Esophagus muscularis mucosa (tissue), 4 donors: ENCODE measurements at places on chromosomes 5 and 9. TPM values are rescaled to one million over a fixed set of nuclear protein-coding genes. Genes with fewer than 3 reads are reported as not detected.

DNA sequence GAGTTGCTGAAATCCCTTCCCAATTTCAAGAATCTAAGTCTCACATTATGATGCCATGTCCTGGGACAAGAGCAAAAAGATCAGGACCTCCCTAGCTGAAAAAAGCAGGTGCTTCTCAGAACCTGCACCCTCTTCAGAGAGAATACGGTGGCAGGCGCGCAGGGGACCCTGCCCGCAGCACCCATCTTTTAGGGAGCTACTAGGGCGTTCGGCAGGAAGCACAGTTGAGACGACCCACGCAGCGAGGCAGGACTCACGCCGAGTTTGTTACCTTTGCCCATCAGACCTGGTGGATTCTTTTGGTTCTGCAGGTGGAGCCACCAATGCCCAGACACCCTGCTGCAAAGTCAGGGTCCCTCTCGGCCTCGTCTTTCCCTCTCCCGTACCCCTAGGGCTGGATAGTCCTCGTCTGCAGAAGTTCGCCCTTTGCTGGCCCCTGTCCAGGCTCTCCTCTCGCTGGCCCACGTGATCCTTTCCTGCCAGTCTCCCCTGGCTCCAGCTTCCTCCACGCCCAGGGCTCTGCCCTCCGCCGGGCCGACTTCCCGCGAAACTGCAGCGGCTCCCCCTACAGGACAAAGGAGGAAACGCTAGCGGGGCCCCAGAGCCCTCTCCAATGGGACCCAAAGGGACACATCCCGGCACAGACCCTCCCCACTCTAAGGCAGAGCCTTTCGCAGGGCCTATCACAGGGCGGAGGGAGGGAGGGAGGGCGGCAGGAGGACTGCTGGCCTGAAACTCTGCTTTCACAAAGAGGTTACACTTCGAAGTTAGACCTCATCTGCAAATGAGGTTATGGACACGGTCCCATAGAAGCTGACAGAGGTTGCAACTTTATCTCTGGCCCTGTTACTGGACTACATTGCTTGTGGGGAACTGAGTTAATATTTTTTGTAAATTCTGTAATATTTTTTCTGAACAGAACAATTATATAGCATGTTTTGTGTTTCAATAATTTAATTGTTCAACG is 28.8 kb downstream of the TMEM174 start:
- H3K4me1 ChIP-seq: peaks cover 7% of the 10 kb centered on the region
- DNase-seq: peak; percentile 91
- H3K27ac ChIP-seq: no peak overlapping the region
- no peaks in the 10 kb centered on the region for H3K36me3 ChIP-seq

GRCh38 chr9:27198190-27198589 is 89.2 kb downstream of the TEK start:
- no peaks in the 10 kb centered on the region for H3K27me3 ChIP-seq
- H3K27ac ChIP-seq: no peak overlapping the region
- DNase-seq: peak; percentile 57
- H3K36me3 ChIP-seq: peaks cover 17% of the 10 kb centered on the region

GRCh38 chr9:122463828-122464632 is 13.7 kb downstream of the OR1J1 start:
- H3K36me3 ChIP-seq: no peaks in the 10 kb centered on the region
- H3K4me3 ChIP-seq: peak overlapping the region; percentile 56
- no peak for DNase-seq
- no peaks in the 10 kb centered on the region for H3K27me3 ChIP-seq

The ANGPTL2 gene
- total RNA-seq: 48.7 TPM

GRCh38 chr9:135575995-135576631 is 14.6 kb downstream of the PAEP start:
- peaks cover 4% of the 10 kb centered on the region for H3K27me3 ChIP-seq
- H3K4me1 ChIP-seq: no peaks in the 10 kb centered on the region
- H3K36me3 ChIP-seq: no peaks in the 10 kb centered on the region
- no peak overlapping the region for H3K4me3 ChIP-seq

DNA sequence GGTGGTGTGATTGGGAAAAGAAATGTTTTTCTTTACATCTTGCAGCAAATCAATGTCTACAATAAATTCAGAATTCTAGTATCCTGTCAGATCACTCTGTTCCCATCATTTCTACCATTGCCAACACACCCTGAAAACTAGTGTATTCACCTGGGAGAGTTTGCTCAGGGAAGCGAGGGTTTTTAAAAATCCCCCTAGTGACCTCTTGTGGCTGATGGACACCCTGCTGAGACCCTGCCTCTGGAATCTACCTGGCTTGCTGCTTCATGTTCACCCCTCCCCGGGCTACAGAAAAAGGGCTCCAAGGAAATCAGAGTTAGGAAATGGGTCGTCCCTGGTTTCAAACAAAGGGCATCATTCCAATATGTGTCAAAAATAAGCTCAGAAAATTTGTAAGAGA is 21.4 kb upstream of the ALDOB start:
- no peak overlapping the region for H3K4me3 ChIP-seq
- no peaks in the 10 kb centered on the region for H3K4me1 ChIP-seq
- no peaks in the 10 kb centered on the region for H3K36me3 ChIP-seq
- no peak overlapping the region for H3K27ac ChIP-seq
- H3K27me3 ChIP-seq: no peaks in the 10 kb centered on the region

DNA sequence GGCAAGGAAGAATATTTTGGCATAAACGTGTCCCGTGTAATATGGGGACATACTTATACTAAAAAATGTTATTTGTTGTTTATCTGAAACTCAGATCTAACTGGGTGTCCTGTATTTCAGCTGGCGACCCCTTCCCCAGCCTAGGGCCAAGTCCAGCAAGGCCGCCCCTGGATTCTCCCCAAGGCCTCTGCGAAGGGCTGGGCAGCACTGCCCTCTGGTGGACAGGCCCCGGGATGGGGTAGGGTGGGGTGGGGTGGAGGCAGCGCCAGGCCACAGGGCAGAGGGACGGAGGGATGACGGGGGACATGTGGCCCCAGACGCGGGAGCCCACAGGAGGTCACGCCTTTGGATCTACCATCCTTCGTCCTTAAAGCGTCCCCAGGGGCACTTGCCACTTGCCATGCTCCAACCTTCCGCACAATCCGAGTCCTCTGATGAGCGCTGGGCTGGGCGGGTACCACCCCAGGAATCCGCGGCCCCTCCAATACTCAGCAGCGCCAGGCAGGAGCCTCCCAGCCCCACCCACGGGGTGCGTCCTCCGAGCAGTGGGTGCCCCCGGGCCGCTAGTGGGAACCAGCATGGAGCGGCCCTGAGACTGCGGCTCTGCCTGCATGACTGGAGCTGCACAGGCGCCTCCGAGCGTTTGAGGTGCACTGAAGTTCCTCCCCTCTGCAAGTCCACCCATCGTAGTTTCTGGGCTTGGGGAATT is 7.1 kb upstream of the AGPAT2 start:
- peaks cover 28% of the 10 kb centered on the region for H3K4me1 ChIP-seq
- H3K4me3 ChIP-seq: no peak overlapping the region
- no peaks in the 10 kb centered on the region for H3K36me3 ChIP-seq

DNA sequence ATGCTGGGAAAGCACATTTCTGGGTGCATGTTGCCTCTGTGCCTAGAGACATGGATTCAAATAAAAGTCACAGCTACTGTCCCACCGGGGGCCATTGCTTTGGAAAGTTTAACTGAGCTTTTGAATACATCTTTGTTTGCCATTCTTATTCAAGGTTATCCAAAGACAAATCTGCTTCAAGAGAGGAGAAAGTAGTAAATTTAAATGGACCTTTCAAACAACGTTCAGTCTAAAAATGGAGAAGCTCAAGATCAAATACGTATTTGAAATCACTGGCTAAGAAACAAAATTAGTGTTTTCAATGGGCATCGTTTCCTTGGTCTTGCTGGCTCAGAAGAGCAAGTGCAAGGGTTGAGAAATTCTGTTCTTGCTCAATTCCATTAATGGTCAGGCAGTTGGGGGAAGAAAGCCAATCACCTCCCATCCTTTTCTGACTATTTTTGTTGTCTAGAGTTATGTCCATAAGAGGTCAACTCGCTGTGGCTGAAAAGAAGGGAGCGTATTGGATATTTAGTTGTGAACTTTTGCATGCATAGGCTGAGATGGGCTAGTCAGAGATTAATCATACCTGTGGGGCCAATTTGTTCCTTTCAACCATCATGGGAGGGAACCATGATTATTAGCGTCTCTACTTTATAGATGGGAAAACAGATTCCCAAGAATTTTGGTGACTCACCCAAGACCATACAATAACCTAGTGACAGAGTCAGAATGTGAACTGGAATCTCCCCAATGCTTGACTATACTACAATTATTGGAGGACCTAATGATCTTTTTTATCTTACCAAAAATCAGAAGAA is 276.2 kb upstream of the TNC start:
- no peak overlapping the region for H3K4me3 ChIP-seq
- peaks cover 12% of the 10 kb centered on the region for H3K4me1 ChIP-seq
- no peak overlapping the region for H3K27ac ChIP-seq
- no peaks in the 10 kb centered on the region for H3K27me3 ChIP-seq
- H3K36me3 ChIP-seq: no peaks in the 10 kb centered on the region

The SLC6A3 gene
- not detected for total RNA-seq

The HAVCR2 gene
- total RNA-seq: 5.1 TPM

DNA sequence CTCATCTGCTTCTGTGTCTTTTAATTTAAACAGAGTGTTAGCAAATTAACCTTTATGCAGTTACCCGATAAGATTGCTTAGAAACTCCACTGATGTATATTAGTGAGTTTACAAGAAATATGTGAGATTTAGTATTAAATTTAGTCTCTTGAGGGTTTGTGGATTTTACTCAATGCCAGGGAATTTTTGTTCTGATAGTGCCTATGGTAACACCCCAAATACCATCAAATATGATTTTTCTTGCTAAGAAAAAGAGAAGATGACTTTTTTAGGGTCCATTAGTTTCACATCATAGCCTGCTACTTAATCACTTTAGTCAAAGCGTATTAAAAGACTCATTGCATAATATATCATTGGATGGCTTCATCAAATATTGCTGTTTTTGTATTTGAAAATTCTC is 224.9 kb downstream of the PCSK5 start:
- no peak for DNase-seq
- H3K4me3 ChIP-seq: no peak overlapping the region
- no peaks in the 10 kb centered on the region for H3K36me3 ChIP-seq
- peak overlapping the region; percentile 37 for H3K27ac ChIP-seq
- no peaks in the 10 kb centered on the region for H3K27me3 ChIP-seq

DNA sequence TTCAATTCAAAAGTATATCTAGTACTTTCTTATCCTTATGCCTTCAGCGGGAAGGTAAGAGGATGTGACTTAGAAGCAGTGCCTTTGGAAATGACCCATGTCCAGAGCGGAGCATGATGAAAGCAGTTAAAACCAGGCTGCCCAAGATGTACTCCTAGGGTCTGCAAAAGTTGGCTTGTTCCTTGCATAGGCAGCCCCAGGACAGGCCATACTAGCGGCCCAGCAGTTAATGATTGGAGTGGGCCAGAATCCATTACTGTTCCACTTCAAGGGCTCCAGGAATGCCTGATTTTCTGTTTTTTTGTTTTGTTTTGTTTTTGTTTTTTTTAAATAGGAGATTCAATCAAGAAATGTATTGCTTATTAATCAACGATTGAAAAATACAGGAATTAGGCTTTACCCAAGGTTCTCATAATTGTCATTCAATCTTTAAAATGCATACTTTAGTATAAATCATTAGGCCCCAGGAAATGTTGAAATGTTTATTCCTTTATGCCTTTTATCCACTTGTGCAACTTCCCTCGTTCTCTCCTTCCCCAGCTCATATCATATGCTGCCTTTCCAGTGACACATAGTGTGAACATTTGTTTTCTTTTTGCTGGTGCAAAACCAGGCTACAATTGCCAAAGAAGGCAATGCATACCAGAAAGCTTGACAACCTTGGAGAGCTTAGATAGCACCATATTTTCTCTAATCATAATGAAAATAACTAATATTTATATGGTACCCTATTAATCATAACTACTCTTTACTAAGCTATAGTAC is 190.8 kb downstream of the ARHGEF28 start:
- no peak overlapping the region for H3K27ac ChIP-seq
- H3K27me3 ChIP-seq: no peaks in the 10 kb centered on the region
- H3K4me3 ChIP-seq: no peak overlapping the region
- H3K4me1 ChIP-seq: peaks cover 5% of the 10 kb centered on the region
- H3K36me3 ChIP-seq: no peaks in the 10 kb centered on the region
- no peak for DNase-seq

The CNTLN gene
- total RNA-seq: 10.6 TPM

The CLK4 gene
- total RNA-seq: 24.9 TPM

The IFNA2 gene
- not detected for total RNA-seq

GRCh38 chr5:83831834-83832233 is 111.2 kb upstream of the HAPLN1 start:
- DNase-seq: no peak
- no peaks in the 10 kb centered on the region for H3K27me3 ChIP-seq
- H3K4me1 ChIP-seq: no peaks in the 10 kb centered on the region
- no peak overlapping the region for H3K27ac ChIP-seq

DNA sequence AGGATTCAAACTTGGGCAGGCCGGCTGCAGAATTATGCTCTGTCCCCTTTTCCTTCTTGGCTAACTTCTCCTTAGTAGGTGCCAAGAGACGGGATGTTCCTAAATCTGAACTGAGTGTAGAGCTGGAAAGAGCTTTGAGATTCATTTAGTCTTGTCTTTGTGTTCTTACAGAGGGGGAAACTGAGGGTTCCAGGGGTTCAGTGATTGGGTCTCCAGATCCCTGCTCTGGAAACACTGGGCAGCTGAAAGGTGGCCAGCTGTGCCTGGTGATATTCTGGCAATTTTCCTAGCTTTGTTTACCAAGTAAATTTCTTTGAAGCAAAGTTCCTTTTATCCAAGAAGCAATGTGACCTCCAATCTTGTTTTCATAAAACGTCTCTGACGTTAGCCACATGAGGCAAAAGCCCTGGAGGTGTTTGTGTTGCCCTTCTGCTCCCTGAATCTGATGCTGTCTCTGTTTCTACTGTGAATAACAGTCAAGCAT is 288.7 kb downstream of the ZSWIM6 start:
- no peaks in the 10 kb centered on the region for H3K27me3 ChIP-seq
- peak overlapping the region; percentile 65 for H3K27ac ChIP-seq
- H3K36me3 ChIP-seq: no peaks in the 10 kb centered on the region
- peaks cover 35% of the 10 kb centered on the region for H3K4me1 ChIP-seq
- no peak overlapping the region for H3K4me3 ChIP-seq
- no peak for DNase-seq

- no peak overlapping the region for H3K27ac ChIP-seq
- H3K4me3 ChIP-seq: no peak overlapping the region
- no peaks in the 10 kb centered on the region for H3K36me3 ChIP-seq
- no peaks in the 10 kb centered on the region for H3K27me3 ChIP-seq
- DNase-seq: no peak
These were observed 28.6 kb upstream of the SLCO4C1 start for GRCh38 chr5:102324714-102325113.

DNA sequence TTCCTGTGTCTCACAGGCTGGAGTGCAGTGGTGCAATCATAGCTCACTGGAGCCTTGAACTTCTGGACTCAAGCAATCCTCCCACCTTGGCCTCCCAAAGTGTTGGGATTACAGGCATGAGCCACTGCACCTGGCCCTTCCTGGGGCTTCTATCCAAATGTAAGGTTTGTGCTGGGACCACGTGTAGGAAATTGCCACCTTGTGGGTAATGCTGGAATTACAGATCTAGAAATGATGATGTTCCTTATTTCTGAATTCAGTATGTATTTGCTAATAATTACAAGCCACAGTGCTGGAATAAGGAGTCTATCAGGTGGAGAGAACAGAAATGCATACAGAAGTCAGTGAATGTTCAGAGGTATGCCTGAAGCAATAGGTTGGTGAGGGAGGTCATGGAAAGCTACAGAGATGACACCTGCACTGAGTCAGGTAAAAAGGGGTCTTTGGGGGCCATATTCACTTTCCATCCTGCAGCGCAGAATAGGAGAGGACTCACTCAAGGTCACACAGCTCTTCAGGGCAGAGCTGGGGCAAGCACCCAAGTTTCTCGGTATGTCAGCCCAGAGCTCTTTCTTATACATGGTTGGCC is 8.8 kb upstream of the IGFBPL1 start:
- no peaks in the 10 kb centered on the region for H3K27me3 ChIP-seq
- no peak overlapping the region for H3K27ac ChIP-seq
- H3K4me3 ChIP-seq: no peak overlapping the region
- H3K36me3 ChIP-seq: no peaks in the 10 kb centered on the region
- no peak for DNase-seq
